CD4-positive, alpha-beta T cell (primary cell): ENCODE measurements at places on chromosomes 6 and 20. TPM values are rescaled to one million over a fixed set of nuclear protein-coding genes. Genes with fewer than 3 reads are reported as not detected.
A peak's percentile ranks its signal among the peaks of the same experiment; 100 is the strongest.

DNA sequence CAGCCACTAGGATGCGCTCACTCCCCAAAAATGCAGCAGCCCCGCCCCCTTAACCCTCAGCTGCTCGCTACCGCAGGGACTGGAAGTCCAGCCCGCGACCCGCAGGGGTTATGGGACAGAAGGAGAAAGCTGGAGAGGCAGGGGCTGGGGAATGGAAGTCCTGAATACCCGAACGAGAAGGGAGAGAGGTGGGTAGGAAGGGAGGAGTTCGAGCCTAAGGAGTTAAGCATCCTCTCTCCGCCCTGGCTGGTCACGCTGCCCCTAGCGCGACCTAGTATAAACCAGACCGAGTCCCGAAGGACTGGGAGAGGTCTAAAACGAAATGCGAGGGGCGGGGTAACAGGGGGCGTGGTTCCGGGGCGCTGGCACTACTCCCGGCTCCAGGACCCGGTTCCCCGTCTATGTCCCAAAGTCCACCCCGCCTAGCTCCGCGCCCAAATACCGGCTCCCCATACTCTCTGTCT is 448 bp upstream of the DDAH2 start:
- H3K27me3 ChIP-seq: no peaks in the 10 kb centered on the region
- peak overlapping the region; percentile 68 for H3K27ac ChIP-seq
- H3K4me3 ChIP-seq: peak overlapping the region; percentile 77
- H3K36me3 ChIP-seq: peaks cover 39% of the 10 kb centered on the region
- DNase-seq: peak; percentile 71

- no peak overlapping the region for H3K4me3 ChIP-seq
- peaks cover 28% of the 10 kb centered on the region for H3K4me1 ChIP-seq
- peaks cover 39% of the 10 kb centered on the region for H3K36me3 ChIP-seq
- DNase-seq: no peak
- no peaks in the 10 kb centered on the region for H3K27me3 ChIP-seq
Measured at GRCh38 chr6:11328613-11329247, 96.3 kb upstream of the NEDD9 start.

GRCh38 chr6:4348462-4349112 is 213.2 kb upstream of the ECI2 start:
- no peak for DNase-seq
- no peak overlapping the region for H3K4me3 ChIP-seq
- H3K27ac ChIP-seq: no peak overlapping the region
- H3K36me3 ChIP-seq: no peaks in the 10 kb centered on the region
- H3K27me3 ChIP-seq: no peaks in the 10 kb centered on the region

DNA sequence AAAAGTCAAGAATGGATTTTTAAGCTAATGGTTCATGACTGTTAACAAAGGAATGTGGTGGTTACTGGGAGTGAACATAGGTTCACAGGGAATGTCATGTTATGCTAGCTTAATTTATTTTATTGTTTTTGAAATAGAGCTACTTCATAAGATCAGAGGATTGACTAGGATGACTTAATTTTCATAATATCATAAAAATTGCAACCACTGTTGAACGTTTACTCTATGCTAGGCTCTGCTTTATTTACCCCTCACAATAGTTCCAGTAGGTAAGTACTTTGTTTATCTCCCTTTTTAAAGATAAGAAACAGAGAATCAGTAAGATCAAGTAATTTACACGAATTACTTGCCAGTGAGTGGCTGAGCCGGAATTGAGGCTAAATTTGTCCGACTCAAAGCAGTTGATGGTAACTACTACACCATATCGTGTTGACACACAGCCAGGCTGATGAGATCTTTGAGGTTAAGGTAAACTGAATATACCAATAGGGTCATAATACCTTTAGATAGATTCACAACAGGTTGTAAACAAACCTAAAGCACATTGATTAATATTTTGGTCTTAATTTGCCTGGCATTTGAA is 194.6 kb upstream of the CITED2 start:
- no peak overlapping the region for H3K27ac ChIP-seq
- H3K27me3 ChIP-seq: no peaks in the 10 kb centered on the region
- H3K4me3 ChIP-seq: no peak overlapping the region
- no peak for DNase-seq

GRCh38 chr6:139395891-139396301 is 21.4 kb upstream of the CITED2 start:
- no peak for DNase-seq
- H3K4me3 ChIP-seq: no peak overlapping the region
- H3K36me3 ChIP-seq: no peaks in the 10 kb centered on the region

- H3K27me3 ChIP-seq: no peaks in the 10 kb centered on the region
- H3K36me3 ChIP-seq: no peaks in the 10 kb centered on the region
- no peak overlapping the region for H3K4me3 ChIP-seq
- DNase-seq: no peak
- H3K27ac ChIP-seq: no peak overlapping the region
- no peaks in the 10 kb centered on the region for H3K4me1 ChIP-seq
Measured at GRCh38 chr6:143286251-143286795, 164.2 kb downstream of the ADAT2 start.

- H3K27me3 ChIP-seq: no peaks in the 10 kb centered on the region
- no peaks in the 10 kb centered on the region for H3K36me3 ChIP-seq
- DNase-seq: peak; percentile 75
- H3K27ac ChIP-seq: no peak overlapping the region
- H3K4me1 ChIP-seq: peaks cover 45% of the 10 kb centered on the region
Measured at GRCh38 chr6:31901415-31901952, 402 bp downstream of the ZBTB12 start.

GRCh38 chr6:12001004-12001705 is 11.0 kb upstream of the HIVEP1 start:
- H3K4me3 ChIP-seq: no peak overlapping the region
- no peaks in the 10 kb centered on the region for H3K4me1 ChIP-seq
- DNase-seq: no peak
- no peaks in the 10 kb centered on the region for H3K27me3 ChIP-seq
- H3K36me3 ChIP-seq: no peaks in the 10 kb centered on the region

DNA sequence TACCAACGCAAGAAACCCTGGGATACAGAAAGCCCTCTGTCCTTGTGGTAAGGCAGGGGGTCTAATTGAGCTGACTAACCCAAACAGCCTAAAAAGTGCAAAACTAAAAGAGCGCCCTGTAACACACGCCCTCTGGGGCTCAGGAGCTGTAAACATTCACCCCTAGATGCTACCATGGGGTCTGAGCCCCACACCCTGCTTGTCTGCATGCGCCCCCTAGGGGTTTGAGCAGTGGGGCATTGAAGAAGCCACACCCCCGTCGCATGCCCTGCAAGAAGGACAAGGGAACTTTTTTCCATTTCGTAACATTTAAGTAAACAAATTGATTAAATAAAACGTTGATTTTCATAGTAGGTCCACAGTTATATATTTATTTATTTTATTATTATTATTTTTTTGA is 616.9 kb upstream of the MAN1A1 start:
- H3K27ac ChIP-seq: no peak overlapping the region
- H3K36me3 ChIP-seq: no peaks in the 10 kb centered on the region
- no peak overlapping the region for H3K4me3 ChIP-seq
- H3K27me3 ChIP-seq: no peaks in the 10 kb centered on the region
- no peaks in the 10 kb centered on the region for H3K4me1 ChIP-seq
- no peak for DNase-seq

GRCh38 chr6:1278061-1278720 is 33.7 kb upstream of the FOXQ1 start:
- H3K36me3 ChIP-seq: no peaks in the 10 kb centered on the region
- peaks cover 11% of the 10 kb centered on the region for H3K27me3 ChIP-seq
- H3K27ac ChIP-seq: no peak overlapping the region
- no peak for DNase-seq

RGS17 gene
- not detected for total RNA-seq
